ENCODE measurements at places on chromosomes 4 and X.

- DNase-seq = no peak
Measured at GRCh38 chrX:41732260-41732659, 8.3 kb downstream of the GPR82 start.

DNA sequence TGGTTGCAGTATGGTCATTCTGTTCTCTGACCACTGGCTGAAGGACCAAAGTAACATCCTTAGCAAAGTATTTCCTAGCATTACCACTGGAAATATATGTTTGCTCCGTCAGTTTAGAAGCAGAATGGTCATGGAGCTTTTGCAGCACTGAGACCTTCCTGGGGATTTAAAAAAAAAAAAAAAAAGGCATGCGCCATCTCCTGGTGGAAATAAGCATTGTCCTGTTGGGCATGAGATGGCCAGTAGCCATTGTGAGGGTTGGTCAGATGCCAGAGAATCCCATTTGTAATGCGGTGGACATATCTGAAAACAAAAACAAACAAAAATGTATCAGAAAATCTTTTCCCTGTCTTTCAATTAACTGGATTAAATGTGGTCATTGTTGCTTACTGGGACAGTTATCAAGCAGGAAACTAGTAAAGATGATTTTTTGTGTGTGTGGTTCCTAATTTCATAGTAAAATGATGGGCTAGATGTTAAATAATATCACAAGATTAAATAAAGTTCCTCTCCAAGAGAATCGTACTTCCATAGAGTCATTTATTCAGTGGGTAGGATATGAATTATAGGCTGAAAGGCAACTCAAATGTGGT, 139.6 kb downstream of the SOWAHB start:
- DNase-seq = peak; percentile 55

- DNase-seq = no peak
Measured at GRCh38 chr4:31126881-31127398, 406.8 kb downstream of the PCDH7 start.

- no peak for DNase-seq
Measured at GRCh38 chr4:106707776-106708463, 328.2 kb downstream of the DKK2 start.

DNA sequence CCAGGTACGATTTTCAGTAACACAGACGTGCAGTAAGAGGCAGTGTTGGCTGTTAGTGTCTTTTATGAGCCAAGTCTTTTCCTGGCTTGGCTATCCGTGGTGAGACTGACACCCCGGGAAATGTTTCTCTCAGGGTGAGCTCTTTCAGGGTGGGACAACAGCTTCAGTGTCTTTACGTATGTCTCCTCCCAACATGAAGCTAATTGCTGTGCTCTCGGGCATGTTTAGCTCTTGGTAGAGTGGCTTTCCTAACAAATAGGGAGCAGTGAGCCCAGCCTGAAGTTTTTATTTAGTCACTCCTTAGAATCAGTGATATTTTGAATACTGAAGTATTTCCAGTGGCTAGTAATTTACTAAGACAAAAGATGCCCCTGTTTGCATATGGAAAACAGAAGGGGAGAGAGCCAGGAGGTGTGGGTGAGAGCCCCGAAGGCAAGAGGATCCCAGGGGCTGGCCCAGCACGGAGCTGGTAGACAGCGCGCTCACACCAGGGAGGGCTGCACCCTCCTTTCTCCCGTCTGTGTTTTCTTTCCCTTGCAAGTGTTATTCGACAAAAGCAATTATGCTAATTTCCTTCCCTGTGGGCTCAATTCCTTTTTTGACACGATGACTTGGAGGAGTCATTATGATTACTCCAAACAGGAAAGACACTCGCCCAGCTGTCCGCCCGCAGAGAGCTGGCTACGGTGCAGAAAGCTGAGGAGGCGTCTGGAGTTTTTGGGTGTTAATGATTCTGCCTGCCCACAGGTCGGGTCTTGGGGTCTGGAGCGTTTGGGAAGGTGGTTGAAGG, 47.7 kb downstream of the PDGFRA start:
- DNase-seq = no peak

GRCh38 chr4:167232805-167233684, 1.2 kb downstream of the SPOCK3 start:
- no peak for DNase-seq

- DNase-seq = no peak
Measured at GRCh38 chr4:74428276-74428675, 16.7 kb upstream of the AREG start.

- no peak for DNase-seq
Measured at GRCh38 chrX:147738265-147738664, 173.5 kb upstream of the FMR1 start.

- no peak for DNase-seq
Measured at GRCh38 chr4:25966171-25966570, 52.2 kb downstream of the SMIM20 start.

GRCh38 chr4:161581262-161582230, 582.3 kb downstream of the FSTL5 start:
- no peak for DNase-seq

- DNase-seq = no peak
Measured at GRCh38 chrX:147183161-147183560, 368.6 kb upstream of the CXorf51A start.

DNA sequence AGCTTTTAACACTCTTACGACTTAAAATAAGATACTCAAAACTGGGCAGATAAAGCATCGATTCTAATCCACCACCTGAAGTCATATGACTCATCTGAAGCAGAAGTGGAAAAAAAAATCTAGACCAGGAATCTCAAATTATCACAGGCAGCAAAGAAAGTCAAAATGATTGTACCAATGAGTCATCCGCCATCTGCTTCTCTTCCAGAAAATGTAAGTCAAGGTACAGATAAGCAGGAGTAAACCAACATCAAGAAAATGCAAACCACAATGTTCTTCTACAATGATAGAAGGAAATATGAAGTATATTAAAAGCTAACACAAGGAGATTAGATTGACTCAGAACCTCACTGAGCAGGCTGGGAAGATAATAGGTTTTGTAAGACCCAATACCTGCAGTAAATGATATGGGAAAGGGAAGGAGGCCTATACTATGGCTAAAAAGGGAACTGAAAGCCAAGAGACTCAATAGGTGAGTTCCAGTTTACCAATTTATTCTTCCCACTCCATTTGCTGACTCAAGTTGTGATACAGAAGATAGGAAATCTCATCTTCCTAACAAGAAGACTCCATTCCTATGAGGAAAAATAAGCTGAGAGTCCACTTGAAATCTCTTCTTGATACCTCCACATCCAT, 88.4 kb upstream of the TET2 start:
- no peak for DNase-seq

- no peak for DNase-seq
Measured at GRCh38 chr4:37914539-37914938, 23.7 kb downstream of the TBC1D1 start.

DNA sequence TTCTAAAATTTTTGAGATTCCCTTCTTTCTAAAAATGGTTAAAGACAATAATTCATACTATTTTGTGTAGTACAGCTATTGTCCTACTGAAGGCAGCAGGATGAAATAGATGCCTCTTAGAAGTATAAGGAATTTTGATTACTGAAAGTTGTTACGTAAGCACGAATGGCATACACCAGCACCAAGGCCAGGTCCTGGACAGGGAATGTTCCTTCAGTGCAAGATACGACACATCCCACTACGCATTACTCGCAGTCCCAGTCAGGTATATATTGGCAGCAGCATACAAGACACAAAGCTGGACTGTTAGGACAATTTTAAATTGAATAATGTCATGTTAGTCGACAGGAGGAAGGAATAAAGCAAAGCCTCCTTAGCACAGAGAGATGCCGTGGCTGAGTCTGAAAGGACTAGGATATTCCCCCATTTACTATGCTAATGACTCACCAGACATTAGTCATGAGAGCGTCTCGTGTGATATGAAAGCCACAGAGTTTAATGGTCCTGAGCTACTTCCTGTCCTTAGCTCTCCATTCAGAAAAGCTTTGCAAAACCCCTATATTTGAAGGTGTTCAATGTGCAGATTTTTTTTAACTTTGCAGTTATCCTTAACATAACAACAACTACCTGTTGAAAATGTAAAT, 504.3 kb downstream of the FAM133A start:
- DNase-seq = peak; percentile 0

DNA sequence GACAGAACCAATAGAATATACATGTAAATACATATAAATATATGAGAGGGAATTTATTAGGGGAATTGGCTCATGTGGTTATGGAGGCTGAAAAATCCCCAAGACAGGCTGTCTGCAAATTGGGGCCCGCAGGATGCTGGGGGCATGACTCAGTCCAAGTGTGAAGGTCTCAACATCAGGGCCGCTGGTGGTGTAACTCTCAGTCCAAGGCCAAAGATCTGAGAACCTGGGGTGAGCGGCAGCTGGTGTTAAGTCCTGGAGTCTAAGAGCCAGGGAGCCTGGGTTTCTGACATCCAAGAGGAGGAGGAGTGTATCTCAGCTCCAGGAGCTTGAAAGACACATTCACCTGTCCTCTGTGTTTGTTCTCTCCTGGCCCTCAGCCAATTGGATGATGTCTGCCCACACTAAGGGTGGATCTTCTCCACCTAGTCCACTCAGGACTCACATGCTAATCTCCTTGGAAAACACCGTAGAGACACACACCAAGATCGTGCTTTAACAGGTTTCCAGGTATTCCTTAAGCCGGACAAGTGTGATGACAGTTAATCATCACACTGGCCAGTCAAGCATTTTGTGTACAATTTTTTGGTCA, 28.9 kb downstream of the TIGD2 start:
- DNase-seq = no peak

DNA sequence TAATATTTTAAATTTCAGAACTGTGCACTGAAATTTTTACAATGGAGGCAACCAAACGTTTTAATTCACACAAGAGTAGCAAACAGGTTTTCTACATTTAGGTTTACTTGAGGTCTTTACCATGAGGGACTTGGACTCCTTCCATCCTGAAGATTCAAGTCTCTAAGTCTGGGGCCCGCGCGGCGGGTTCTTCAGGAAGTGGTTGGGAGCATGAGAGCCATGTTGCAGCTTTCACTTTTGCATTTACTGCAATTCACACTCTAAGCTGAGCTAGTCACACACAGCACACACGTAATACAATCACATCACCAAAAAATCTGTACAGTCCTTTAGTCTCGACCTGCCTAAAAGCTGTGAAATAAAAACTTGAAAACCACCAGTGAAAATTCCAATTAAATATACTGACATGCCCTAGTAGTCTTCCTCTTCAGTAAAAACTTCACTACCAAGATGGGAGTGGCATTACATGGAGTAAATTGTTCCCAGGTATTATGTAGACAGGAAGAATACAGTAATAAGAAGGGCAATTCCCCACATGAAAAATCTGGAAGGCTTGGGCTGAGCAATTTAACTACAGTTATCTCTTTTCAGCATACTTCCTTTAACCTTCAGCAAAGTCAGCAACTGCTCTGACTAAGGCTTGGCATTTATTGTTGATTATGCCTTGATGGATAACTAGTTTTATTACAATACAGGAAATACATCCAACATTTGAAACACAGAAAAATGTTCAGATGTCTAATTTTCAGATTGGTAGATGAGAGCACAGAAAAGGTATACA, 571.1 kb upstream of the DIPK2B start:
- peak; percentile 32 for DNase-seq

DNA sequence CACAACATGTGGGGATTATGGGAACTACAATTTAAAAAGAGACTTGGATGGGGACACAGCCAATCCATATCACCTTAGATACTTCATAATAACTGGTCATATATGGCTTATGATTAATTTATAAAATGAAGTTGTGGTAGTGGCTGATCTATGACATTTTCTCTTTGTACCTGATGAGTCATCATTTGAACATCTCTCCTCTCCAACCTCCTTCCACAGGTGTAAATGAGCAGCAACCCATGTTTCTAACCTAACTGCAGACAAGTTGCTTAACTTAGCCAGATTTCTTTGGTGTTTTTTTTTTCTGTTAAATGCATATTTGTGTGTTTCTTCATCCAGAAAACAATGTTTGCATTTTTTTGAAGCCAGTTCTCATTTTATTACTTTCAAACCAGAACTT, 42.6 kb downstream of the SPANXA2 start:
- no peak for DNase-seq

- DNase-seq = no peak
Measured at GRCh38 chrX:95760356-95760755, 924.3 kb upstream of the DIAPH2 start.

DNA sequence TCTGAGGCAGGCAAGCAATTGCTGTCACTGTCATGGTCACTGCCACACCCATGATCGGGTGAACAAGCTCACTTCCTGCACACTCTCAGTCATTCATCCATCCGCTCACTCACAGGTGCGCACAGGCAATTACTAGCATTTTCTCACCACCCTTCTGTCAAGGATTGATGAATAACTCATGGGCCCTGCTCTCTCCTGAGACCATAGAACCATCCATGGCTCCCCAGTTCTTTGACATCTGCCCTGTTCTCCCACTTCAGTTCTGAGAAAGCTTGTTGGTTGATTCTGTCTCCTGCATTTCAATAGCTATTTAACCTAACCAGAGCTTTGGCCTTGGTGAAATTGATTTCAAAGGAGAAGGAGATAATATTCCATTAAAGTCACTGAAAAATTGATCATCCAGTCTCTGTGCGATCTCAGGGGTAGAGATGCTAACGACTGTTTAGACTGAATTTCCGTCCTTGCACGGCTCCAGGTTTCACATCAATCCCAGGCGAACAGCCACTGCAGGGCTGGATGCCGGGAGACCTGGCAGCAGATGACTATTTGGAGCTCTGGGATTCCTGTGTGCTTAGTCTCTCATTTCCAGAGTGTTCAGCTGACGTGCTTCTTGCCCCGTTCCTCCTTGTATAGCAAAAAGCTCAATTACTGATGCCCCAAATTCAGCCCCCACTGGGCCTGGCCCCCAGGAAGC, 36.9 kb upstream of the ADRA2C start:
- peak; percentile 93 for DNase-seq

- DNase-seq = no peak
Measured at GRCh38 chr4:114116861-114117260, 137.4 kb upstream of the ARSJ start.

GRCh38 chr4:169061386-169061785, 51.3 kb upstream of the CBR4 start:
- no peak for DNase-seq

GRCh38 chrX:38260231-38260630, 39.6 kb upstream of the SRPX start:
- DNase-seq = peak; percentile 17

- DNase-seq = no peak
Measured at GRCh38 chr4:38896940-38897339, 29.3 kb downstream of the FAM114A1 start.

- DNase-seq = peak; percentile 26
Measured at GRCh38 chrX:120309873-120310705, 1.2 kb downstream of the TMEM255A start.

DNA sequence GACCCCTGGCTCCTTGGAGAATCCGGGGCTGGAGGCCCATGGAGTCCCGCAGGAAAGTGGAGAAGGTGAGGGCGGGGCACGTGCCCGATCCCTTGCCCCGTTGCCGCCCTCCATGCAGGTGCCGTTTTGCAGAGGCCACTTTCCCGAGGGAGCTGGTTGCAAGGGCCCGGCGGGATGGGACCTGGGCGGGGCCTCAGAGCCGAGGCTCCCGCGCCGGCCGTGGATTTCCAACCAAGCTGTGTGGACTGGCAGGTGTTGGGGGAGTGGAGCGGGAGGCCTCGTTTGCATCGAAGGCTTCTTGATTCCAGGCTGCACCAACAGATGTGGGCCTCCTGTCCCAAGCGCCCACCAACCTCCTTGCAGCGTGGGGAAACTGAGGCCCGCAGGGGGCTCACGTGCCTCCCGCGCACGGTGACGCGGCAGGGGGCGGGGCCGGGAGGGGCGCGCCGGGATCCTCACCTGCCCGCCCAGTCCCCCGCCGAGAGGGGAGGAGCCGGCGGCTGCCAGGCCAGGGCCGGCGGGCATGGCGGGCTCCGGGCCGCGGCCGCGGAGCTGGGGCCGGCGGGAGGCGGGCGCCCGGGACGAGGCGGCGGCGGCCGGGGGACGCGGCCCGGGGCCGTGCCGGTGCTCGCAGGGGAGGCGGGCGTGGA, 24.9 kb downstream of the SH3BP2 start:
- DNase-seq = peak; percentile 85

- DNase-seq = no peak
Measured at GRCh38 chr4:77465271-77465670, 140.3 kb upstream of the CXCL13 start.

Measured in AG08396 (cell line).